ENCODE measurements at places on chromosomes 1 and 21. TPM values are rescaled to one million over a fixed set of nuclear protein-coding genes. Genes with fewer than 3 reads are reported as not detected.

AADACL4 gene
- not detected for total RNA-seq

TMCC2 gene
- 2.9 TPM for total RNA-seq

SIM2 gene
- 3.6 TPM for total RNA-seq

SLC66A1 gene
- 30.9 TPM for total RNA-seq
